ENCODE measurements at places on chromosomes 3 and 15.

GRCh38 chr3:99874237-99875002 lies 56.8 kb downstream of the CMSS1 start:
- no peak for DNase-seq

DNA sequence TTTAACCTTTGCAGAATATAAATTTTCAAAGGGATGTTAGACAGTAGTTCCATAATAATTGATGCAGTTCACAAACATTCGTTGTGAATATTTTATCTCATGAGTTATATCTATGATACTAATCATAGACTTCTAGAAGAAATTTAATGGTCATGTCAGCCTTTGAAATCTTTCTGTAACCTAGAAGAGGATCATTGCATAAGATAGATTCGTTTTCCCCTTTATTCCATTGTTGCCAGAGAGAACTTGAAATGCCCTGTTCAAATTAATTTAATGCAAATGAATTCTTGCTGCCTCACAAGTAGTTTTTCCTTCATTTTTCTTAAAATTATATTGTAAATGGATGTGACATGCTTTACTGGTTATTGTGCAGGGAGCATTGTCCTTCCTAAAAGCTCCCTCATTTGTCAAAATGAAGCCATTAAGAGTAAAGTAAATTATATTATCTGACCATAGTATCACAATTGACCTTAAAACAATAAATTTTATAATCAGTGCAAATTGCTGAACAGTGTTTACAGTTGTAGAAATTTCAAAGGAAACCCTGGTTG lies 128.5 kb upstream of the ZNF717 start:
- no peak for DNase-seq

GRCh38 chr3:181844211-181844610 lies 132.5 kb downstream of the SOX2 start:
- no peak for DNase-seq

- DNase-seq: no peak
Observed at GRCh38 chr3:53606793-53607192, 112.4 kb downstream of the CACNA1D start.

DNA sequence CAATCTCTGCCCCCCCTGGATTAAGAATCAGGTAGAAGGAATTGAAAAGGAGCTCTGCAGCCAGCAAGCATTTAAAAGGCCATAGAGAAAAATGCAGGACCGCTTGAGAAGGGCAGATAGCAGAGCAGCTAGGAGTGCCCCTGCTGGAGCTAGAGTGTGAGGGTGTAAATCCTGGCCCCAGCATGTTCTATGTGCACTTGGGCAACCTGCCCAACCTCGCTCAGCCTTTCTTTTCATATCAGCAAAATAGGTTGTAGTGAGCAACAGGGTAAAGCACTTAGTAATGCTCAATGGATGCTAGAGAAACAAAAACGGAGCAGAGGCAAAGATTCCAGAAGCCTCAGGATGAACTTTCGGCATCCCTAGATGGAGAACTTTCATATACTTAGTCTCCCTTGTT lies 25.0 kb upstream of the THBS1 start:
- no peak for DNase-seq
